ENCODE measurements at places on chromosomes 13 and 19.
A peak's percentile ranks its signal among the peaks of the same experiment; 100 is the strongest.

GRCh38 chr13:80473695-80474094 is 132.8 kb upstream of the SPRY2 start:
- no peak for DNase-seq

DNA sequence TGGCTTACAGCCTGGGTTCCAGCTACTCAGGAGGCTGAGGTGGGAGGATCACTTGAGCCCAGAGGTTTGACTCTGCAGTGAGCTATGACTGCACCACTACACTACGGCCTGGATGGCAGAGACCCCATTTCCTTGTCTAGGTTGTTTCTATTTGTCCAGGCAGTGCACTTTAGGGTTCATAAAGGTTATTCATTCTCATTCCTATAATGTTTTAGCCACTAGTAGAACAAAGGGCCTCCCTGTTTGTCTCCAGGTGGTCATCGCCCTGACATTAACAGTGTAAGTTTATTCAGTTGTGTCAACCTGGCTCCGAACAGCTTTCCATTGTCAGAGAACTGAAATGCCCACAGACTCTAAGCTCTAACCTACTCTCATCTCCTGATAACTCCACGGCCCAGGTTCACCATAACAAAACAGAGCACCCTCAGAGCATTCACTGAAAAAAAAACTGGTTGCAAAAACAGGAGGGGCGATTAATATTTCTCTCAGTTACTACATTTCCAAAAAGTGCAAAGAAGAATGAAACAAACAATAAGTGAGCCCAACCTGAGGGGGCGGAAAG is 37.1 kb downstream of the SMAD9 start:
- no peak for DNase-seq

DNA sequence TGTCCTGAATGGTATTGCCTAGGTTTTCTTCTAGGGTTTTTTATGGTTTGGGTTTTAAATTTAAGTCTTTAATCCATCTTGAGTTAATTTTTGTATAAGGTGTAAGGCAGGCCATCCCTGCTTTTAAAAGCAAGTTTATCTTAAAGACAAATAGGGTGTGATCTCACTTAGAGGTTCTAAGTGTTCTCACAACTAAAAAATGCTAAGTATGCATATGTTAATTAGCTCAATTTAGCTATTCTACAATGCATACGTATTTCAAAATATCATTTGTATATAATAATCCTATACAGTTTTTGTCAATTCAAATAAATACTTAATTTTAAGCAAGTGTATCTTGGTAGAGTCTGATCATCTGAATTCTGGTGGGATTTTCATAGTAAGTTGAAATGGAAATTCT is 50.4 kb downstream of the MBNL2 start:
- no peak for DNase-seq

DNA sequence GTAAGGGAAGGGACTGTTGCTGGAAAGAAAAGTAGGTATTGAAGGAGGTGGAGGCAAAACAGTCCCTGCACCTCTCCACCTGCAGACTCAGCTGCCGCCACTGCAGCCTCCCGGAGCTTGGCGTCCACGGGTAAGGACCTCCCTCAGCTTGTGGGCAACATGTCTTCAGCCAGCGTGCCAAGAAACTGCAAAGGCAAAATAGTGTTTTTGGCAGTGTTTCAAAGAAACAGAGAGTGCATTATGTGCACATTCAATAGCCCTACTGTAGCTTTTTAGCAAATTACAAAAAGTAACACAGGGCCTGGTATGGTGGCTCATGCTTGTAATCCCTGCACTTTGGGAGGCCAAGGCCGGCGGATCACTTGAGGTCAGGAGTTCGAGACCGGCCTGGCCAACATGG is 57.4 kb downstream of the ATP11A start:
- DNase-seq = peak; percentile 25

DNA sequence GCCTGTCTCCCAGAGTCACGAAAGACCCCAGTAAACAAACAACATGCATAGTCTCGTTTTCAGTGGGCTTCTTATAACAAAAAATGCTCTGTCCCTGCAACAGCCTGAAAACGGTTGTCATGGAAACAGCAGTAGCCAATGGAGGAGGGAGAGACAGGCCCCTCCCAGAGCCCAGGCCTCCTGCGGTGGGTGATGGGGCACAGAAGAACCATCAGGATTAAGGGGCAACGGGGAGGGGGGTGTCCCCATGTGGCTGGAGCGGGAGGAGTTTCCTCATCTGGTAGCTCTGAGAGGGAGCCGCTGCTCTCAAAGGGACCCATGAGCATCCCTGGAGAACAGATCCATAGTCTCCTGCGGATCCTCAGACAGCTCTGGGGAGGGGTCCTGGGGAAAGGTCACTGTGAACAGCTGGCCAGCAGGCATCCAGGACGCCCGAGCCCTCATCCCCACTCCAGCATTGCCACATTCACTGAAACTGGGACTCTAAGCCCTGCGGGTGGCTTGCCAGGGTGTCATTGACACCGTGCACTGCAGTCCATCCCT is 37.5 kb upstream of the PNMA8B start:
- no peak for DNase-seq

Data from spleen (tissue), 13 donors.